ENCODE measurements at places on chromosomes 2 and 18.

DNA sequence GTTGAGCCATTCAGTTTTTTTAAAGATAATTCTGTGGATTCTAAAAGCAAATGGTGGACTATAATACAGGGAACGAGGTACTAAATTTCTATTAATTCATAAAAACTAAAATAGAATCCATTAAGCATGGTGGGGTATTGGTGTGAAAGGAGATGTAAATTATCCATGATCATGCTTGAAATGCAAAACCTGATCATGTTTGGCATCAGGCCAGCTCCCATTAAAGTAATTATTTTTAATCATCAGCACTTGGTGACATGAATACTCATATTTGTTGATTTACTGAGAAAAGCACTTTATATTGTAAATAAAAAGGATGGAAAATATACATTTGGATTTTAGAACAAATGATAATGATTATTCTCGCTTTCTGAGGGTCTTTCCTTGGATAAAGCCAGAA is 232.3 kb upstream of the MEIS1 start:
- DNase-seq = no peak

GRCh38 chr18:24818441-24818840 is 358.0 kb downstream of the HRH4 start:
- DNase-seq = no peak

GRCh38 chr2:166013878-166014277 is 60.3 kb upstream of the TTC21B start:
- no peak for DNase-seq

- no peak for DNase-seq
Measured at GRCh38 chr2:115606350-115606749, 1163.9 kb downstream of the DPP10 start.

DNA sequence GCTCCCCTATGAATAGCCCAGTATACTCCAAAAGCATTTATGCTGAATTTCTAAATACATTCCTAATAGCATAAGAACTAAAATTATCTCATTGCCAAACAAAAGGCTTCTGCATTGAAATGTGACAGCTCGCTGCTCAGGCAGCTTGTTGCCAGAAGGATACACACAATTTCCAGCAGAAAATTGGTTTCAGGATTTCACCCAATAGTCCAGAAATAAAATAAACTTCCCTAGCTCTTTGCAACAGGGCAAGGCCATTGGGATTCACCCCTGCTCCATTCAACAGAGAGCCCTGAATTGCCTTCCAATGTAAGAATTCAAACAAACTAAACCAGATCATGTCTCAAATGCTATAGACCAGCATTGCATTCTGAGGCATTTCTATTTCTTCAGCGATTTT is 70.7 kb downstream of the RBM43 start:
- DNase-seq = no peak

DNA sequence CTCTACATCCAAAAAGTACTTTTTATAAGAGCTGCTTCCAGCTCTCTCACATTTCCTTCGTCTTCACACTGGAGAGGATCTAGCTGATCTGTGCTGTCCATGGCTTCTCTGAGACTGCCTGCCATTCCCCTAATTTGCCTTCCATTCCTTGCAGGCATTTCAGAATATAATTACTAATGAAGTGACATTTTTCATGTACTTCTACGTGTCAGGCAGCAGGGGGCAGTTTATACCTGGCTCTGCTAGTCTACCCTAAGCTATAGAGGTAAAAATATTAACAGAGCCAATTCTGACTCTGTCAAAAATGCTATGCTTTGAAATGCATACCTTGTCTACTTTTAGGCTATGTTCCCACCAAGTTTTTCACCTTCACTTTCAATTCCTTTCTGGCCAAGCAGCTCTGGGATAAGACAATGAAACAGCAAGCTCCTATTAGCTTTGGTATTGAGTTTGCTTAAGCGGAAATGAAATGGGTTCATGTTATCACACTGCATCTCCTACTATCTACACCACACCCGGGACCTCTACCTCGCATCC is 81.9 kb downstream of the MEP1B start:
- DNase-seq = no peak

DNA sequence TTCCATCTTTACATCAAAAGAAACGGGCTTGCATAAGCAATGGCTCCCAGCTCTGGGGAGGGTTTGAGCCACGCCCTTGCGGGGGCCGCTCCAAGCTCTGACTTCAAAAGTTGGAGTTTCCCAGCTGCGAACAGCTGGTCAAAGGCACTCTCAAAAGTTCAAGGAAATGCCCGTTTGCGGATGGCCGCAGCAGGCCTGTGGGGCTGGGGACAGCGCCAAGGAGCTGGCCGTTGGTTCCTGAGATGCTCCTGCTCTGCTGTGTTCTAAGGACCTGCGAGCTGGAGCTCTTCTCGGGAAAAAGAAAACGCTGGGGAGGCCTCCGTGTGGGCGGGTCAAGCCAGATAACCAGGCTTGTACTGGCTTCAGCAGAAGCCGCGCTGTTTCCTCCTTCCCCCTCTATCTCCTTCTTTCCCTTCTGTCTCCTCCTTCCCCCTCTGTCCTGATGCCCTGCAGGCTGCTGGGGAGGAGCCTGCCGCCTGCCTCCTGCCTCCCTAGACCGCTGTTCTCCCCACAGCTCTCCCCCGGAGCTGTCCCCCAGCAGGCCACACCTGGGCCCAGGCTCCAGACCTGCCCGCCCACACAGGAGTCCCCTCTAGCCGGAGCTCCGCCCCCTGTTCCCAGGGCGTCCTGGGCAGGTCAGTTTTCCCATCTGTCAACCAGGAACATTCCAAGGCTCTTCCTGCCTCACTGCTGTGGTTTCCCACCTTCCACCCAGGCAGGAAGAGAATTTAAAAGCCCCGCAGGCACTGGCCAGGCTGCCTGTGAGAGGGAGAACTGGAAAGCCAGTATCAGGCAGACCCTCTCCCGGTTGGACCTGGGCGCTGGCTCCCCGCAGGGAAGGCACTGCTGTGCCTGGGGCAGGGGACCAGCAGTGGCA is 14.1 kb downstream of the KLF11 start:
- DNase-seq = no peak

DNA sequence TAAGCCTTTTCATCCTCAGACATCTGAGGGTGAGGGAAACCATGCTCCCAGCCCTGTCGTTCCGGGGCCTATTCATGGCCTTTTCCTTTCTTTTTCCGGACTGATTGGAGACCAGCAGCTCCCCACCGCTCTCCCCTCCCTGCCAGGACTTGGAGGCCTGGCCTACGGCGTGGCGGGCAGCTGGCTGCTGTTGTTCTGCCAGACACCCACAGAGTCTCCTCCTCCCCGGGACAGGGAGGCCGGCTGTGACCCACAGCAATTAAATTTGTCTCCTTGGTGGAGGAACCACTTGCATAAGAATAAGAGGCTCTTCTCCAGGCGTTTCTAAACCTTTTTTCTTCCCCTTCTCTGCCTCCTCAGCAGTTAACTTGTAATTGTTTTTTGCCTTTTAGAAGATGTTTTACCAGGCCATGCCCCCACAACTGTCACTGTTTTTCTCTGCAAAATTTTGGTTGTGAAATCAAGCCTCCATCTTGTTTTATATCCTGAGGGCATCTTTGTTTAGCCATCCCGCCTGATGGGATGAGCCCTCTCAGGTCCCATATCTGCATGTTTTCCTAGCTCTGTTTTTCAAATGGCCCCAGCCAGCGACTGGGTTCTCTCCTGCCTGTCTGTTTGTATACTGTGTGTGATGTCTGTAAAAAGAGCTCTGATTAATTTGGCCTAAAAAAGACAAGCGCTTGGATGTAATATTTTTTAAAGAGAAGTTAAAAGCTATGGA is 1060.0 kb upstream of the DDX18 start:
- no peak for DNase-seq

DNA sequence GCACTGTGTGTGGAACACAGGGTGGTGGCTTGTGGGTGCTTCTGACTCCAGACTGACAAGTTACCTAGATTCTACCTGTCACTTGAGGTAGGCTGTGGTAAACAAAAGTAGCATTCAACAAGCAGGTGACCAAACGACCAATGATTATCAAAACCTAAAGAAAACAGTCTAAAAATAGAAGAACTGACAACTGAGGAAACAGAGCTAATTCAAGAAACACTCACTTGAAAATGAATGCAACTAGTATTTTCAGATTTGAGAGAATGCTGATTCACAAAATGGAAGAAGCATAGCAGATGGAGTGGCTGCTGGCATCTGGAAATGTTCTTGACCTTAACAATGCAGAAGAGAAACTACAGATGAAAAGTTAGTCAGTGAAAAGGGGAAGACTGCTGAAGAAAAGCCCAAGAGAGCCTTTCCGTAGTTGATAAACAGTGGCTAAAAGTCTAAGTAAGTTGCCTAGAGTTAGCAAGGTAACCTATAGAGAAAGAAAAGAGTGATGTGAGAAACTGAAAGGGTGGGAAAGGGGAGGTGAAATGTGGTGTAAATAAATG is 170.4 kb downstream of the NCK2 start:
- no peak for DNase-seq

DNA sequence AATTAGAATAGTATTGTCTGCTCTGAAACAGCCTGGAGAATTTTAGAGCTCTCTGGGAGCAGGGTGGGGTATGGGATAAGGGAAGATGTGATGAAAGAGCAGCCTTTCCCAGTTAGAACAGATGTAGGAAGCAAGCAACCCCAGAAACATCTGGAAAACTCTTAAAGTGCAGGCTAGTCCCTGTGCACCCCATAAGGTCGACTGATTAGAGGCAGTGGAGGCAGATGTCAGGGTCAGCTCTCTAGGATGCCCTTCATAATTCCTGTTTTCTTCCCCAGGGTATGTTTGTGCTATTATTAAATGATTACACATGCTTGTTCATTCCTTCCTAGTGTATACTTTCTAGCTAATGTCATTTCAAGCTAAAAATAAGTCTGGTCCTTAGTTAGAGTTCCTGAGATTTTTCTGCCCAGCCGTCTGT is 41.7 kb downstream of the PTPRM start:
- DNase-seq = no peak

- no peak for DNase-seq
Measured at GRCh38 chr18:58496231-58496630, 132.7 kb downstream of the ALPK2 start.

- DNase-seq = no peak
Measured at GRCh38 chr18:79850731-79851130, 53.0 kb downstream of the KCNG2 start.

- DNase-seq = no peak
Measured at GRCh38 chr2:237236188-237236587, 150.5 kb downstream of the COPS8 start.

Measured in cortex of kidney (tissue), 1 donor.